ENCODE measurements at places on chromosomes 1 and 21.

GRCh38 chr1:218344814-218345672, at the start of gene TGFB2:
TSS of gene TGFB2 (plus strand) at chr1:218345336. CDS start at chr1:218346702, 1,366 bp downstream.
- peak; percentile 23 for DNase-seq

GRCh38 chr1:53478502-53478818, 19.3 kb downstream of the DMRTB1 start:
- DNase-seq: no peak

DNA sequence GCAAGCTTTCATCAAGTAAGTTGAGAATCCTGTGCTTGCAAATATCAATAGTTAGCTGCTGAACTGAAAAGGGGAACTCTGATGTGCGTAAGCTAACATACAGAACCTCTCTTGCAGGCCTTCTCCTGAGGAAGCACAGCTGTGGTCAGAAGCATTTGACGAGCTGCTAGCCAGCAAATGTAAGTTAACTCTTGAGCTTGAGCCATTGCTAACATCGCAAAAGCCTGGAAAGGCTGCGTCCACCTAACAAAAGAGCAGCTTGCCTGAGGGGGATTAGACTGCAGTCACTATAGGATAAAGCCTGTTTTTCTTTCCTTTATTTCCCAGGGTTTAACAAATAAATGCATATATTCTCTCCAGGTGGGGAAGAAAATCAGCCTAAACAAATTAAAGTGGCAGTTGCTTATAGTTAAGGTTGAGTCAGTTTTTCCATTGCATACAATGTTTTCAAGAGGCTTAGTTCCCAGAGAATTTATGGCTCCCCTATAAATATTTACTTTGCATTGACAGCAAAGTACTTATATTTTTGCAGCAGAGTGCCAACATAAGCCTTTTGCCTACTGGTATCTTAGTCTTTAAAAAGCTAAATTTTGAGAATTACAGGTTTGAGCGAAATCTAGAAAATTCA, 1.5 kb downstream of the RGS2 start:
- DNase-seq: peak; percentile 70

DNA sequence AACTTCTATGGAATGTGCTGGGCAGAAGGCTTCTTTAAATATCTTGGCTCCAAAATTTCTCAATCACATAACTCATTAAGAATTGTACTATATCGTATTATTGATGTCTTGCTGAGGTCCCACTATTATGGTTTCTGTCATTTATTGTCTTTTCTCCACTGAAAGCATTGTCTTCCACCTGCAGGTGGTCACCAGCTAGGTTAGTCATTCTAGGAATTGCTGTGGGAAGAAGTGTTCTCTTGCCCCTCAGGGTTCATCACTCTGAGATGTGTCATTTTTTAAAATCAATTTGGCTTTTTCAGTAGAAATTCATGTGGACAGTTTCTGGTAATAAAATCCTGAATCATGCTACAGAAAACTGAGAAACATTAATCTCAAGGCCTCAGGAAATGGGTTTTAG, 66.1 kb downstream of the NCAM2 start:
- DNase-seq: no peak

Data from GF-D8 (cell line).